ENCODE measurements at places on chromosomes 3 and 15.
A peak's percentile ranks its signal among the peaks of the same experiment; 100 is the strongest.

GRCh38 chr3:42118762-42119361 is 27.7 kb downstream of the TRAK1 start:
- peak; percentile 4 for DNase-seq

DNA sequence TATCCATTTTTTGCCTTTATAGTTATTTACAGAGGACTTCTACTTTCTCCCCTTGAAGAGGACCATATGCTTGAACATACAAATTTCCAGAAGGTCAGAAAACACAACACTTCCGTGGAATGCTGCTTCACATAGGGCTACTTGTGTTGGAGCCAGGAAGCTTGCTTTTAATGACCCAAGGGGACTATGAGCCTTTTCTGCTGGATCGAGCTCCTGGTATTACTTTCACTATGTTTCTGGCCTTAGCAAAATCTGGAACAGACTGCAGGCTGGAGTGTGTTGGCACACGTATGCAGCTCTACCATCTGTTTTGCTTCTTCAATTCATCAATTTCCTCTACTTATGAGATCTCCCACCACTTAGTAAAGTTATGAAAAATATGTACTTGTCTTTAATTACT is 69.3 kb upstream of the CBLB start:
- DNase-seq = peak; percentile 69

- DNase-seq = no peak
These were observed 68.2 kb upstream of the VGLL4 start for GRCh38 chr3:11711876-11712275.

- DNase-seq = no peak
These were observed 6.8 kb downstream of the GDPGP1 start for GRCh38 chr15:90240856-90241255.

DNA sequence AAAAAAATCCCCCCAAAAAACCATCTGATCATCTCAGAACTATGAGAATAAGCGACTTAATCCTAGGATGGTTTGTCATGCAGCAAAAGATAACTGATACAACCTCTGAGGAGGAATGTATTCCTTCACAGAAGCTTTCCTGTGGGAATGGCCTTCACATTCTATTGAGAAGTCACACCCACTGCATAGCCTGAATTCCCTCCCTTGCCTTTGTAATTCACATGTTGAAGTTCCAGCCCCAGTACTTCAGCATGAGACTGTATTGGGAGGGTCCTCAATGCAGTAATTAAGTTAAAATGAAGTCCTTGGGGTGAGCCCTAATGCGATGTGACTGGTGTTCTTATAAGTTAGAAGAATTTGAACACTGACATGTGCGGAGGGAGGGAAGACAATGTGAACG is 395.2 kb downstream of the TUSC7 start:
- DNase-seq = no peak

GRCh38 chr3:148852271-148852992 is 12.7 kb upstream of the CPA3 start:
- DNase-seq = no peak

GRCh38 chr3:103126115-103126514 is 691.3 kb downstream of the ZPLD1 start:
- no peak for DNase-seq

GRCh38 chr3:12046406-12046805 is 42.2 kb downstream of the SYN2 start:
- DNase-seq = peak; percentile 59

GRCh38 chr15:55270291-55270690 is 19.3 kb downstream of the RAB27A start:
- DNase-seq = no peak

GRCh38 chr3:7913283-7913682 is 588.3 kb upstream of the LMCD1 start:
- DNase-seq = no peak
